ENCODE measurements at places on chromosomes 5 and 9.

DNA sequence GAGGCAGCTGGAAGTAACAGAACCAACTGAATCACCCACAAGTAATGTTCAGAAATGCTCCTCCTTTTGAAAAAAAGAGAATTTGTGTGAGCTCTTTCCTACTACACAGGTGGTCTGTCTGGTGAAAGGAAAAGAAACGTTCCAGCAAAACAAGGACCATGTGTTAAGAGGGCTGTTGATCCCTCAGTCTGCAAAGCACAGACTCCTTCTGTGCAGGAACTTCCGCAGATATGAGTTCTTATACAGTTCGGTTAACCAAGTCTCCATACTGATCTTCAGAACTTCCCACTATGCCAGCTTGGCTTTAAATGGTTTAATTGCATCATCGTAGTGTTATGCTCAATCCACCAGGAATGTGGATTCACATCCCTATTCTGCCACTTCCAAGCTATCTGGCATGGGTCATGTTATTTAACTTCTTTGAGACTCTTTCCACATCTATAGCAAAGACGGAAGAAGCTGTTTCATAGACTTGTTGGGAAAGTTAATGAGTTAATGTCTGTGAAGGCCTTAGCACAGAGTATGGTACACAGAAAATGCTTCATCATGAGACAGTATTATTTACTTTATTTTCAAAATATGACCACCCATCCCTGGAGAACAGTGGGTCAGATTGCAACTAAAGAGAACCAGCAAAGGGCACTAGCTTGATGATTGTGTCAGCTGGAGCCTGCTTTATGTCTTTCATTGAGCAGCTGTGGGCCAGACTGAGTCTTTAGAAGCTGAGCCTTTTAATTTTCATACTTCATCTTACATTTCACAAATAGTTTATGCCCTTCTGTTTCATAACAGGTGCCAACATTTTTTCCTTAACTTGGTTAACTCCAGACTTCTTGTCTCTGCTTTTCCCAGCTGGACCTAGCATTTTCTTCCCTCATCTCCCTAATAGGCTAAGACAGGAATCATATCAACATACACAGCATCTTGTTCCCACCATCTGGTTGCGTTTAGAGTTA is 89.9 kb downstream of the MAMDC2 start:
- no peak for DNase-seq

GRCh38 chr5:141135718-141136266 is 786 bp downstream of the PCDHB5 start:
- no peak for DNase-seq

GRCh38 chr5:102713682-102714231 is 41.3 kb upstream of the PAM start:
- DNase-seq = no peak

DNA sequence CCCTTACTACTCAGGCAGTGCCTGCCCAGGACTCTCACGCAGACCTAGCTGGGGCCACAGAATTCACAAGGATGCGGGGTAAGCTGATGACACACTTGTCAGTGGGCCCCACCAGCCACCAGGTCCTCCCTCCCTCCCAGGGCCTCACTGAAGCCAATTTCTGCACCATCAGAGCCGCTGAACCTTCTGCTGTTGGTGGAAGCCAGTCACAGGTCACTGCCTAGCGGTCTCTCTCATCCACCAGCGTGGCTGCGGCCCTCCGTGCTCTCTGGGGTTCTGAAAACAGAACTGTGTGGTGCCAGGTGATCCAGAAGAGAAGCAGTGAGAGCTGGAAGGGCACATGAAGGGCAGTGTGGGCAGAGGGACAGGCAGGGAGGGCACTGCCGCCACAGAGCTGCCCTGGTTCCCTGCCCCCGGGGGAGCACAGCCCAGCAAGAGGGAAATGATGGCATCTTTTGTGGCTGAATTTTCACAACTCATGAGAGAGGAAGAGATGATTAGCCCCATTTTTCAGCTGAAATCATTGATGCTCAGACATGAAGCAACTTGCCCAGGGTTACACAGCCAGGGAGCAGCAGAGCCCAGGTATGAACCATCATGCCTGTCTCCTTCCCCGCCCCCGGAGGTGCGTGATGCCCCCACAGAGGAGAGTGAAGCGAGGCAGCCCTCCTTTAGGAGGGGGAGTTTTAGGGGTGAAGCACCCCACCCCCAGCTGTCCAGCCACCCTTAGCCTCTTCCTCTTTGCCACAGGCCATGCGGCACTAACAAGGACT is 41.4 kb upstream of the CPLX2 start:
- DNase-seq = no peak

GRCh38 chr5:80399526-80400239 is 8.2 kb upstream of the ZFYVE16 start:
- no peak for DNase-seq

DNA sequence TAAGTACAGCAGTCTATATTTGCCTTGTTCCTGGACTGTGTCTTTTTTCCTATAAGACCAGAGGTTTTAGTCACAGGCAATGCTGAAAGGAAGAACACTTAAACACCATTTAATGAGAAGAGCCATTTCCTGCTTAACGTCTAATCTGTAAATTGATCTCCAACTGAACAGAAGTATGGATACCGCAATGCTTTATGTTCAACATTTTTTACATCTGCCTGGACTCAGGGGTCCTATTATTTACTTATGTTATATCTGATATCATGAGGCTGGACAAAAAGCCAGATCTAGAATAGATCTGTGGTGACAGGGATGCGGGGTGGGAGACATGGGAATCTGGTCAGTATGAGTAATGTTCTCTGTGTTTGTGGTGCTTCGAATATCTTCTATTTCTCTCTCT is 334.6 kb upstream of the MPDZ start:
- DNase-seq = no peak

- no peak for DNase-seq
Measured at GRCh38 chr5:113552620-113553019, 39.1 kb downstream of the YTHDC2 start.

- no peak for DNase-seq
Measured at GRCh38 chr9:137176302-137177182, 4.7 kb upstream of the TMEM210 start.

- no peak for DNase-seq
Measured at GRCh38 chr5:76099286-76099702, 16.1 kb downstream of the SV2C start.

GRCh38 chr5:9187614-9188013 is 358.3 kb downstream of the SEMA5A start:
- DNase-seq = no peak

- no peak for DNase-seq
Measured at GRCh38 chr5:61559146-61559545, 227.1 kb downstream of the ZSWIM6 start.

GRCh38 chr5:179371681-179372680 is 26.7 kb upstream of the ADAMTS2 start:
- no peak for DNase-seq

GRCh38 chr5:1965925-1966324 is 83.2 kb upstream of the IRX4 start:
- DNase-seq = no peak

DNA sequence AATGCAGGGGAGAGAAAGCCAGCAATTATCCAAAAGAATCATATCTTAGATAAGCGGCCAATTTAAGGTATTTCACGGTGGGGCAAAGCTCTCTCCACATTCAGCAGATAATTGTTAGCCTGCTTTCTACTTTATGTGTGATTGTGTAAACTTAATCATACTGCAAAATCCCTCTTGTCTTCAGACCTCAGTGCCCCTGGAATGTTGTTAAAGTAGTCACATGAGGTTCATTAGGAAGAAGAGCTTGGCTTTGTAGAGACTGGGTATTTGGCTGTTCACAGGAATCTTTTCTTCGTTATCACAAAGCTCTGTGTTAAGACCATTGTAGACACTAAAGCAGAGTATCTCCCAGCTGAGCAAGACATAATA is 127.0 kb downstream of the RFK start:
- no peak for DNase-seq
